ENCODE measurements at places on chromosomes 2 and 18. TPM values are rescaled to one million over a fixed set of nuclear protein-coding genes. Genes with fewer than 3 reads are reported as not detected.

- DNase-seq = no peak
Measured at GRCh38 chr18:12036201-12036751, 55.0 kb downstream of the IMPA2 start.

- no peak for DNase-seq
Measured at GRCh38 chr2:18927525-18928232, 338.3 kb upstream of the NT5C1B start.

- DNase-seq = no peak
Measured at GRCh38 chr2:191032588-191033429, 18.8 kb upstream of the STAT1 start.

GRCh38 chr2:235168174-235168979, 216.6 kb downstream of the SH3BP4 start:
- no peak for DNase-seq

- DNase-seq = no peak
Measured at GRCh38 chr2:175808858-175809257, 193.2 kb downstream of the LNPK start.

GRCh38 chr2:45993476-45993991, 303.7 kb upstream of the EPAS1 start:
- DNase-seq = peak; percentile 78

- DNase-seq = no peak
Measured at GRCh38 chr18:6365385-6365784, 49.3 kb downstream of the L3MBTL4 start.

GRCh38 chr2:41791523-41791922, 256.3 kb upstream of the PKDCC start:
- peak; percentile 33 for DNase-seq

GRCh38 chr2:3753561-3753960, 50.2 kb downstream of the DCDC2C start:
- DNase-seq = no peak

GRCh38 chr2:22822835-22823234, 562.1 kb upstream of the KLHL29 start:
- DNase-seq = no peak

DNA sequence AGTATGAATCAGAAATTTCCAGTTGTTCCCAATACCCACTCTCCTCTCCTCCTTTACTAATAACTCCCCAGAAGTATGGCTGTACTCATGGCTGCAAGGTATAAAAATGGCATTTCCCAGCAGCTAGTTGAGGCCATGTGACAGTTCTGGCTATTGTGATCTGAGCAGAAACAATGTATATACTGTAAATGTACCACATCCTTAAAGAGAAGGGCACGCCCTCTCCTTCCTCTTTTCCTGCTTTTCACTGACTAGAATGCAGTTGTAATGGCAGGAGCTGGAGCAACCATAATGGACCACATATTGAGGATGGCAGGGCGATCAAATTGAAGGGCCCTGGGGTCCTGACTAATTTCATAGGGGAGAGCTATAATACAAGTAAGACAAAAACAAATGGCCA, 211.2 kb downstream of the TNS1 start:
- no peak for DNase-seq

DNA sequence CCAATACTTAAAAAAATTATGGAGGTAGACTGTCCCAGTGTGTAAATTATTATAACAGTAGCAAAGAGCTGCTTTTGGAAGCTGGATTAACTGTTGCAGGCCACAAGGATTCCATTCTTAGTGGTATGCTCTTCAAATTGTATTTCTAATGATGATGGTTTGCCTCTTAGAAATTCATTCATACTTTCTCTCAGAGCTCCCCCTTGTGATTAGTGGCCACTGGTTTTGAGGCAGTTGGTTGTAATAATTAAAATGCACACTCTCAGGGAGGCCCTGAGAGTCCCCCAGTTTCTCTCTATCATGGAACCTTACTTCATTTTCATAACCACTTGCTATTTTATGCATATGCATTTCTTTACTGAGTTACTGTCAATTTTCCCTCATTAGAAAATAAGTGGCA, 122.5 kb downstream of the PLA2R1 start:
- DNase-seq = peak; percentile 7

- peak; percentile 76 for DNase-seq
Measured at GRCh38 chr2:230254152-230254881, 28.8 kb downstream of the SP140 start.

GRCh38 chr2:158967114-158967730, 1.2 kb upstream of the TANC1 start:
- DNase-seq = no peak

DNA sequence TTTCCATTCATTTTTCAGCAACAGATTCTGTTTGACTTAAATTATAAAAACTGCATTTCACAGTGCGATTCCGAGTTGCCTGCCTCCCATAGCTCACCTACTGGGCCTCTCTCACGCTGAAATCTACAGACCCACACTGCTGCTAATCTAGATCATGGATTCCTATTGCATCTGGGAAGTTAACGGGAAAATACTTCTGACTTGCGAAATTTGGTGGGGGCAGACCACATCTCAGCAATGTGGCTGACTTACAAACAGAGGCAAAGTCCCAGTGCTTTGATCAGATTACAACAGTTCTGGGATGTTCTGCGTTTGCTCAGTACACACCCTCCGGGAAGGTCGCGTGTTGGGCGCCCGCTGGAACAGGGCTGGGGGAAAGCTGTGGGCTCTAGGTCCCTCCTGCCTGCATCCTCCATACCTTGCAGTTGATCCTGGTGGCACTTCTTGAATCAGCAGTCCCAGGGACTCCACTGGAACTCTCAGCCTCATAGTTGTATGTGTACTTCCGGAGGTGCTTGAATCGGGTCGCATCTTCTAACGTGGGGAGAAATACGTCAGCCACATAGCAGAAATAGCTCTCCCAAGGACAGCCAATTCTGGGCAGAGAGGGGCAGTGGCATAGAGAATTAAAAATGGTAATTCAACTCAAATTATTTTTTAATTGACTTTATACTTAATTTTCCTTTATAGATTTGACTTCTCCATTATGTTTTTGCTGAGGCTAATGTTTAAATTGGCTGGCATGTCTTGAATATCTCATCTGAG, 1.7 kb downstream of the APOB start:
- no peak for DNase-seq

GRCh38 chr2:179139506-179139905, 89.6 kb upstream of the CCDC141 start:
- peak; percentile 35 for DNase-seq

DNA sequence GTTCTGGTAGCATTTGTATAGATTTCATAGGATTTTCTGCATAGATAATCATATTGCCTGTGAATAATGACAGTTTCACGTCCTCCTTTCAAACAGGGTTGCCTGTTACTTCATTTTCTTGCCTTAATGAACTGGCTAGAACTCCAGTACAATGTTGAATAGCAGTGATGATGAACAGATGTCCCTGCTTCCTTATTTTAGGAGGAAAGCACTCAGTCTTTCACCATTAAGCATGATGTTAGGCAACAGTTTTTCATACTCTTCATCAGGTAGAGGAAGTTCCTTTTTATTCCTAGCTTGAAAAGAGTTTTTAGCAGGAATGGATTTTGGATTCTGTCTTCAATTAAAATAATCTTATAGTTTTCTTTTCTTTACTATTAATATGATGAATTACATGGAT, 39.7 kb downstream of the C2orf76 start:
- no peak for DNase-seq

DNA sequence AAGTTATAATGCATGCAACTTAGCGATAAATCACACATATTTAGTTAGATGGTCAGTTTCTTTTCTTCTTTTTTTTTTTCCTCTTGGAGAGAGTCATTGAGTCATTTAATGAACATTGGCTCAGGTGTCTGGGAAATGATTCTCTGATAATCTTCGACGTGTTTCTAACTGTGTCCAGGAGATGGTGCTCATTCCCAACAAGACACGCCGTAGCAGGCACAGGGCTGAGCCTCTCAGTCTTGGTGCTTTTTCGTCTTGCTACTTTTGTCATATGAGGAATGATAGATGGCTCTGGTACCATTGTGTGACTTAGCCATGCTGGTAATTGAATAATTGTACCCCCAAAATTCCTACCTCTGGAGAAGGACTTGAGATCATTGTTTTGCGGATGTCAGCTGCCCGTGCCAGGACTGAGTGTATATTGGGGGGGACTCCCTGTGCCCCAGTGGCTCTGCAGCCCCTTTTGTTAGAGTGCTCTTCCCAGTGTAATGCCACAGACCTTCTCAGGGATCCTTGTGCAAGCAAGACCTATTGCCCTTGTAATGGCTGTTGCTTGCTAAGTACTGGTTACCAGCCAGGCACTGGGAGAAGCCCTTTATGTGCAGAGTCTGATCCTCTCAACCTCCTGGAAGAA, 107.6 kb upstream of the CYRIA start:
- DNase-seq = peak; percentile 35

GRCh38 chr2:84741182-84741822, 139.6 kb downstream of the TRABD2A start:
- DNase-seq = peak; percentile 75

DNA sequence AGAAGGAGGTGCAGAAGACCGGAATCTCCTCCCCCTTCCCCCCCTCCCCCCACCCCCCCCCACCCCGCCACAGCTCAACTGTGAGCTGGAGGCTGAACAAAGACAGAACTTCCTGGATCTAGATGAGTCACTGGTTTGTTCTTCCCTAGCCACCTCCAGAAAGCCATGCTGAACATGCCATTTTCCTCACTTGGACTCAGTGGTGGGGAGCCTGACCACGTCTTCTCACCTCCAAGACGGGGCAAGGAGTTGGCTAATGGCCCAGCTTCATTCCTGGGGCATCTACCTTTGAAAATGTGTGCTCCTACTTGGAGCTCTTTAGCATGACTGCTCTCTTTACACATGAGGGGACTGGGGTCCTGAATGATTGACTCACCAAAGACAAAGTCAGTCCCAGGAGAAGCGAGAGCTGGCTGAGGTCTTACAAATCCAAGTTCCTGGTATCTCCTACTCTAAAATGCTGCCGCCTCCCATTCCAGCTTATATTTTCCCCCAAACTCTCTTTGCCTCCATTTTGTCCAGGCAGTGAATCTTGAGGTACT, 22.6 kb upstream of the FZD5 start:
- DNase-seq = no peak

DNA sequence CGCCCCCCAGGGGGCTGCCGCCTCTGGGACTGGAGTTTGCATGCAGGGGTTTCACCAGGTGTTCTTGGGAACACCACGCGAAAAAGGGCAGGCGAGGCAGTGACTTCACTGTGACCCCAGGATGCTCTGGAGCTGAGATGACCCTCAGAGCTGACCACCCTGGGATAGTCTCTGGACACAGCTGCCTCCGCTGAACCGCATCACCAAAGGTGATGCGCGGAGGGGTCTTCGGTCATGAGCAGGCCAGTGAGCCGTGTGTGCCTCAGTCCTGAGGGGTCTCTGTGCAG, 17.5 kb downstream of the GPR35 start:
- no peak for DNase-seq

DNA sequence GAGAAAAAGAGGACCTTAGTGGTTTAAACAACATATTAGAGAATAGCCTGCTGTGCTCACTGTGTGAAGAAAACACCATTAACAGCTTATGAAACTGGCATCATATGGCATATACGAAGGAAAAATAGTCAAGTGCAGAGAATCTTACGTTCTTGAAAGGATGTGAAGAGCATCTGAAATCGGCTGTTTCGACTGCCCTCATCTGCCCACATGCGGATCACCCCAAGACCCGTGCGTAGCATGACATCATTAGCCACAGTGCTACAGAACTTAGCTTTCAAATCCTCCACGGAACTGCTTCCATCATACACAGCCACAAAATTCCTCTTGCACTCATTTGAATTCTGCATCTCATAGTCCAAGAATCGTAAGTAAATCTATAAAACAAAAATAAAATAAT, 84.3 kb downstream of the NETO1 start:
- no peak for DNase-seq

GRCh38 chr2:151841047-151841424, 12.8 kb upstream of the ARL5A start:
- DNase-seq = no peak

GRCh38 chr2:42072349-42073118, 24.7 kb downstream of the PKDCC start:
- no peak for DNase-seq

DNA sequence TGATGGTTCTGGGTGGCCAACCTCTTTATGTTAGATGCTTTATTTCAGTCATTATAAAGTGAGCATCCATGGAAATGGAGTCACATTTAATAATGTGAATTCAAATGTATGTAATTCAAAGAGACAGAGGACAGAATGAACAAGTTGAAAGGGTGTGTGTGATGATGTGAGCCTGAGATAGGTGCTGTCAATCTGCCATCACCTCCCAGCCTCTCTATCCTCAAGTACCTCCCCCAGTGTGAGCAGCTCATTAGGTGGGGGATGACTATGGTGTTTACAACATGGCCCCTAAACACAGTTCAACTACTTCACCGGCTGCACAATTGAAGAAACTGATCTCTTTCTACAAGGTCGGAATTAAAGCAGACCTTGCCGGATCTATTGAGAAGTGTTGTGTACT, 74.7 kb upstream of the IGFBP5 start:
- no peak for DNase-seq

GRCh38 chr2:8089596-8089995, 592.3 kb upstream of the ID2 start:
- DNase-seq = no peak

- DNase-seq = peak; percentile 33
Measured at GRCh38 chr2:207046724-207047123, 107.4 kb downstream of the CPO start.

DNA sequence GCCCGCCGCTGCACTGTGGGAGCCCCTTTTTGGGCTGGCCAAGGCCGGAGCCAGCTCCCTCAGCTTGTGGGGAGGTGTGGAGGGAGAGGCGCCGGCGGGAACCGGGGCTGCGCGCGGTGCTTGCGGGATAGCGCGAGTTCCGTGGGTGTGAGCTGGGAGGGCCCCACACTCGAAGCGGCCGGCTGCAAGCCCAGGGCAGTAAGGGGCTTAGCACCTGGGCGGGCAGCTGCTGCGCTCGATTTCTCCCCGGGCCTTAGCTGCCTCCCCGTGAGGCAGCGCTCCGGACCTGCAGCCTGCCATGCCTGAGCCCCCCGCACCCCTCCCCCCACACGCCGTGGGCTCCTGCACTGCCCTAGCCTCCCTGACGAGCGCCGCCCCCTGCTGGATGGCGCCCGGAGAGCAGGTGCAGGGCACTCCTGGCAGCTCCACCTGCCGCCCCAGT, 124.4 kb downstream of the CCDC178 start:
- no peak for DNase-seq

- no peak for DNase-seq
Measured at GRCh38 chr18:69585696-69586095, 185.0 kb downstream of the DOK6 start.

- DNase-seq = no peak
Measured at GRCh38 chr2:168889635-168890005, 610 bp downstream of the SPC25 start.

- peak; percentile 24 for DNase-seq
Measured at GRCh38 chr2:19746611-19747309, 155.0 kb downstream of the TTC32 start.

CFAP65 gene
- total RNA-seq = not detected

EPAS1 gene
- 12.2 TPM for total RNA-seq

CDH2 gene
- total RNA-seq = not detected

EMILIN2 gene
- 19.4 TPM for total RNA-seq

PDCD1 gene
- total RNA-seq = 19.4 TPM

ERBB4 gene
- total RNA-seq = not detected

GALNT5 gene
- not detected for total RNA-seq

UGT1A4 gene
- not detected for total RNA-seq

C2orf76 gene
- 11.5 TPM for total RNA-seq

KIAA2012 gene
- not detected for total RNA-seq

REEP1 gene
- total RNA-seq = 0.25 TPM

SH2D6 gene
- 0.77 TPM for total RNA-seq

THSD7B gene
- not detected for total RNA-seq

RAMP1 gene
- 1.4 TPM for total RNA-seq

ALKAL2 gene
- total RNA-seq = not detected

CFC1 gene
- not detected for total RNA-seq

RESP18 gene
- total RNA-seq = not detected

HAAO gene
- 1.0 TPM for total RNA-seq

CAVIN2 gene
- total RNA-seq = not detected

SS18 gene
- 38.2 TPM for total RNA-seq

SH3RF3 gene
- 2.3 TPM for total RNA-seq
